Anterior cingulate cortex (tissue), 58 donors: ENCODE measurements at places on chromosomes 5 and 9.
A peak's percentile ranks its signal among the peaks of the same experiment; 100 is the strongest.

GRCh38 chr5:145947581-145947980, 11.2 kb downstream of the SH3RF2 start:
- no peak for DNase-seq

- no peak for DNase-seq
Measured at GRCh38 chr5:105504-106070, 13.6 kb downstream of the PLEKHG4B start.

DNA sequence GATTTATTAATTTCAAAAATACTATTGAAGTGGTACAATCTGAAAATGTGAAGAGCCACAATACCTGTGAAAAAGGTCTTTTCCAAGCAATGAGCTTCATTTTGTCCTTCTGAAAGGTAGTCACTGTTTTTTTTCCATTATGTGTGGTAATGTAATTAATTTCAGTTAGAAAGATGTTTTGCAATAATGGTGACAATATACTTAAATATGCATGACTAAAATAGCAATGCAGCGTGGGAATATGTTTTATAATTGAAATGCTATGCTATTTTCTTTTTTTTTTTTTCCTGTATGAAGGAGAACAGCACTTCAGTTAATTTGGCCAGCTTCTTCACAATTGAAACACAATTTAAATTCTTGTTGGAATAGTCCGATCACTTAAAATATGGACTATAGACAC, 41.9 kb downstream of the NPR3 start:
- DNase-seq, result no peak

DNA sequence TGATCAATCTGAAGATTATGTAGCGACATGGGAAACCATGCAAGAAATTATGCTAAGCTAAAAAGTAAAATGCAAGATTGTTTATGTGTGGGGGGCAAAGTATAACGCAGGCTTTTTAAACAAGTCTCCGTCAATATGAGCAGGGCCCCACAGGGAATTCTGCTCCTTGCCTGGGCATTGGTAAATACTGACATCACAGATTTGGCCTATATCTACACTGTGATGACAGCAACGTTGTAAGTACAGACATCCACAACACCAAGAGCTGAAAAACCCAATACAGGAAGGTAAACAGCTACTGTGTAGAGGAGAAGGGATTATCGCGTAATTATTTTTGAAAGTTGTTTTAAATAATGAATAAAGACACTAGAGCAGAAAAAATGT, 74.5 kb upstream of the SLC25A51 start:
- no peak for DNase-seq

DNA sequence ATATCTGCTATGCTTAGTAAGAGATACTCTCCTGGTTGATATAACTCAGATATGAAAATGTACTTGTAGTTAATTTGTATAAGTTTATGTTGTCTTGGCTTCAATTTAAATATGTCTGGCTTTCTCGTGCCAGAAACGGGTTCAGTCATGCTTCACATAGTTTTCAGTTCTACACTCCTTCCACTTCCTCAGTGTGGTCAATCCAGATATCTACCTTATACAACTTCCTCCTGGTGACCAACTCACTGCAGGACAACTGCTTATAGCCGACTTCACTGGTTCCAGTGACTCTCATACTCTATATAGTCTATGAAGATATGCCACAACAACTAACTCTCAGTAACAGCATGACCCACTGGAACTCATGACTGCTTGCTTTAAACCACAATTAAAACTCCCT, 690.4 kb downstream of the SLCO4C1 start:
- no peak for DNase-seq

- DNase-seq, result no peak
Measured at GRCh38 chr5:74328221-74328630, 312.3 kb downstream of the ENC1 start.

DNA sequence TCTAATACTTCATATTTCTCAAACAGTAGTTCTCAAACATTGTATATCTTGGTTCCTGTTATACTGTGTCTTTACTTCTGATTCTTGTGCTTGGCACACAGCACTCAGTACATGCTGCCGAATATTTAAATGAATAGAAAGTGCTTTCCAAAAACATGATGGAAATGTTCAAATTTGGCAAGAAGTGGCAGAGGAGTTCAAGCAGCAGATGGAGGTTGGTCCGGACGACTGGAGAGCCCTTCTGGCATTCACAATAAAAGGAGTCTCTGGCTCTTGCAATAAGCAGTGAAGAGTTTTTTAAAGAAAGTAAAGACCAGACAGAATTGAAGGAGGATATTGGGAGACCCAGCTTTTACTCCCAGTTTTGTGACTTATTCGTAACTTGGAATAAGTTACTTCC, 36.3 kb downstream of the TSTD2 start:
- no peak for DNase-seq

DNA sequence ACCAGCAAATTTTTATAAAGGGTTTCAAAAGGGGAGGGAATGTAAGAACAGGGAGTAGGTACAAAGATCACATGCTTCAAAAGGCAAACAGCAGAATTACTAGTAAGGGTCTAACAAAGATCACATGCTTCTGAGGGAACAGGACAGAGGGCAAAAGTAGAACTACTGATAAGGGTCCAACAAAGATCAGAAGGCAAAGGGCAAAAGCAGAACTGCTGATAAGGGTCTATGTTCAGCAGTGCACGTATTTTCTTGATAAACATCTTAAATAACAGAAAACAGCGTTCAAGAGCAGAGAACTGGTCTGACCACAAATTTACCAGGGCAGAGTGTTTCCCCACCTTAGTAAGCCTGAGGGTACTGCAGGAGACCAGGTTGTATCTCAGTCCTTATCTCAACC, 469.5 kb upstream of the PIK3R1 start:
- DNase-seq, result no peak

GRCh38 chr5:141349917-141350619, at the start of gene PCDHGB1:
Gene PCDHGB1 (plus strand): TSS chr5:141350099. CDS start chr5:141350261, 162 bp downstream.
- DNase-seq, result no peak

DNA sequence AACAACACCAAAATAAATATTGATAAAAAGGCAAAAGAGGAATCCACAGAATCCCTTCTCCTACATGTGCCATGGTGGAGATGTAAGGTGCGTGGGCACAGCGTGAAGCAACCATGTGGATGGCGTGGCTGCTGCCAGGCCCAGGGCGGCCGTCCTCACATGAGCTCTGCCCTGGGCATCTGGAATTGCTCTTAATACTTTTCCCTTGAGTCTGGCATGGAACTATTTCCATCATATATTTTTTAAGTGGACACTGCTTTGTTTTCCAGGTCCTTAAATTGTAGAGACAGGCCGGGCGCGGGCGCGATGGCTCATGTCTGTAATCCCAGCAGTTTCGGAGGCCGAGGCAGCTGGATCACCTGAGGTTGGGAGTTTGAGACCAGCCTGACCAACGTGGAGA, 349.3 kb downstream of the IRX1 start:
- no peak for DNase-seq

DNA sequence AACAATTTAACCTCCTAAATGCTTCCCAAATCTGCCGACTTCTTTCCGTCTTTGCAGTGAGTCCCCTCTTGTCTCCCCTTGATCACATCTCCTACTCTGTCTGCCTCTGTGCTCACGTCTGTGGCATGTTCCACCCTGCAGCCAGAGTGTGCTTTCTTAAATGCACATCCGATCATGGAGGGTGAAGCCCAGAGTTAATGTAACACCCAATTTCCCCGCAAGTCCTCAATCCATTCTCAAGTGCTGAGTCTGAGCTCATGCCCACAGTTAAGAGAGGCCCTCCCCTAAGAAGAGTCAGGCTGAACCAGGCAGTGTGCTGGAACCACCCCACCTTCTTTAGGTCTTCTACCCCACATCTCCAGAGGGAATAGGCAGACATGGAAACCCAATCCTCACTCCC, 164.8 kb downstream of the EPB41L4A start:
- no peak for DNase-seq

GRCh38 chr5:74183041-74183440, 457.5 kb downstream of the ENC1 start:
- no peak for DNase-seq

DNA sequence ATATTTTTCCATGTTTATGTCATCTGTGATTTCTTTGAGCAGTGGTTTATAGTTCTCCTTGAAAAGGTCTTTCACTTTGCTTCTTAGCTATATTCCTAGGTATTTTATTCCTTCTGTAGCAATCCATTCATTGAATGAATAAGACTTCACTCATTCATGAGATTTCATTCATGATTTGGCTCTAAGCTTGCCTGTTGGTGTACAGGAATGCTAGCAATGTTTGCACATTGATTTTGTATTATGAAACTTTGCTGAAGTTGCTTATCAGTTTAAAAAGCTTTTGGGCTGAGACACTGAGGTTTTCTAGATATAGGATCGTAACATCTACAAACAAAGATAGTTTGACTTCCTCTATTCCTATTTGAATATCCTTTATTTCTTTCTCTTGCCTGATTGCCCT, 15.9 kb downstream of the RLN2 start:
- no peak for DNase-seq

DNA sequence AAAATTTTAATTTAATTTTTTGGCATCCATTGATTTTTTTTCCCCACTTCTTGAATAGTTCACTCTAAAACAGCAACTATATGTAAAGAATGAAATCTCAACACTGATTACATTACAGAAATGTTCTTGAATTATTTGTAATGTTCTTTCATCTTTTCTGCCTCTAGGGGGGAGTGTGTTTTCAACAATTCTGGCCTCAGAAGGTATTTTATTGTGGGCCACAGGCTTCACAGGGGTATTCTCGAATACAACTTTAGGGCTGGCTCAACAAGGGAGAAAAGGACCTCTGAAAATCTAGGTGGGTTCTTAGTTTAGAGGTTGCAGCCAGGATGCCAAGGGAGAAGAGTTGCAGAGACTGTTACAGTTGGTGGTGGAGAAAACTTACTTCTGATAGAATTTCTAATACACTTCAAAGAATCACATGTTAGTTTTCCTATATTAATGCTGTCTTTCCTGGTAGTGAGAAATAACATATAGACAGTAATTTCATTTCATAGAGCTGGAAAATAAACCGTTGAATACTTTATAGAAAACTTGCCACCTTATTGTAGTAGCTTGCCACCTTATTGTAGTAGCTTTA, 3.6 kb upstream of the NPR3 start:
- no peak for DNase-seq

- no peak for DNase-seq
Measured at GRCh38 chr5:56147106-56147505, 86.0 kb downstream of the ANKRD55 start.

DNA sequence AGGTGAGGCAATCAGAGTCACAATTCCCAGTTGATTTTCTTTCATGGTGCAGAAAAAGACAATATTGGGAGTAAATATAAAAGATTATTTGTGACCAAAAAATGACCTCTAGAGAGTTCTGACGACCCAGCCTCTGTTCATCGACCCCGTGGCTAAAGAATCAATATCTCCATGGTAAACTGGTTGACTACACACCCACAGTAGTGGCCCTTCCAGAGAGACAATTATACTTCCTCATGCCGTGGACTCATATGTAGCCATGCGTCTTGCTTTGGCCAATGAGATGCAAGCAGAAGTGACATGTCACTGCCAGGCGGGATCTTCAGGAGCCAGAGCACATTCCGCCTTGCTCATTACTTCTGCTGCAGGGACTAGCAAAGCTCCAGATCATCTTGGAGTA, 163.3 kb upstream of the RAD23B start:
- DNase-seq, result no peak

DNA sequence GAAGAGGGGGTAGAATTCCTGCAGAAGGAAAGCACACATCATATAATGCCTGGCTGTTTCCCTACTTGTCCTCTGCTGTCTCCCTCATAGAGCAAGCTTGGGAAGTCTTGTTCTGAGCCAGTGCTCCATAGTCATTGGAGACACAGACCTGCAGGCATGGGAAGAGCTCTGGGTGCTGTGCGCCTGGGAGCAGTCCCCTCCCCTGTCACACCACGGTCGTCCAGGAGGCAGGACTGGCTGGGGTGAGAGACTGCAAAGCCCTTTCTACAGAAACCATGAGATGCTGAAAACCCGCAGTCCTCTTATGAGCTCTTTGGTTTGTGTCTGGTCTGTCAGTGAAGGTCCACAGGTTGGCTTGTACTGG, 64.6 kb downstream of the GPR21 start:
- DNase-seq, result no peak

DNA sequence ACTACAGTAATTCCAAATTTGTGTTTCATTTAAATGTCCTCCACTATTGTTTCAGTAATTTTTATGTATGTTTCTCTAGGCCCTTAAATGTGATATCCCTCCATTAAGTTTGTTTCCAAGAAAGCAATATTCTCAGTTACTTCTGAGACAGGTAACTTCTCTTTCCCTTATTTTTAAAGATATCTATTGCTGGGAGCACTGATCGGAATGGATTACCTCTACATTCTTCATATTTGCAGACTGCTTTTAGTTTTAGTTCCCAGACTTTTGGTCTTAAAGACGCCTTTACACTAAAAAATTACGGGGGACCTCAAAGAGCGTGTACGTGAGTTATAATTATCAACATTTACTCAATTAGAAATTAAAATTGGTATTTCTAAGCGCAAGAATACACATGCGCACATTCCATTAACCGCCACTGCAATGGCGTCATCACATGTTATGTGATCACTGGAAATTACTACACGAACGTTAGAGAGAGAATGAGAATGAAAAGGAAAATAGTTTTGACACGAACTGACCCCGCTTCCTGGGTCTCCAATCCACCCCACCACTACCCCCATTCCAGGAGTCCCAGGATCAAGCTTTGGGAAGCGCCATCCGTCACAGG, 519 bp upstream of the RAD50 start:
- no peak for DNase-seq

GRCh38 chr9:112012026-112012902, 115.7 kb downstream of the UGCG start:
- DNase-seq, result peak; percentile 59

GRCh38 chr5:36421256-36421655, 119.6 kb upstream of the RANBP3L start:
- no peak for DNase-seq

- DNase-seq, result no peak
Measured at GRCh38 chr9:111094958-111095357, 56.7 kb upstream of the LPAR1 start.

DNA sequence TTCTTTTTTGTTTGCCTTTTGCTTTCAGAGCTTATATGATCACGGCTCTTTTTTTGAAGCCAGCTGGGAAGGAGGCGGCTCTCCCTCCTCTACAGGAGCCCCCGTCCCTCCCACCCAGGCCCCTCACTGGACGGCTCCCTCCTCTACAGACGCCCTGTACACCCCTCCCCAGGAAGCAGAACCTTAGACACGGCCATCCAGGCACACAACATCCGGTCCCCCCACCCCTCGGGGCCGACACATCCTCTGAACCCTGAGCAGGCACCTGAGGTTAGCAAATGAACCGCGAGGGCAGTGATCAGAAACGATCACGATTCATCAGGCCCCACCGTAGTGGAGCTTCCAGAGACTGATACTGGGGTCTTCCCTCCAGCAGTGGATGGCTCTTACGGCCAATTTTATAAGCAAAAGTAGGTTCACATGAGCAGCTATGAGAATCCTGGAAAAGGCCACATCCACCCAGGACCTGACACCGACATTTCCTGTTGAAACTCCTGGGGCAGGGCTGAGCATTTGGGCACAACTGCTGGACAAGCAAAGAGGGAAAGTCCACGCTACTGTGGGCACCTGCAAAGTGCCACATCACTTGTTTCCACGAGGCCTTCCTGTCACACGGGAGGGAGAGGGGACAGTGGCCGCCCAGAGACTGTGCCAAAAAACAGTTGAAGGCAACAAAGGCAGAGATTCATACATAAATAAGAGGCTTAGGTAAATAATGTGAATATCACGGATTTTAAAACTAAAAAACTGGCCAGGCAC, 78.9 kb downstream of the SEMA4D start:
- no peak for DNase-seq

GRCh38 chr5:115543365-115544042, 1.1 kb downstream of the FEM1C start:
- DNase-seq, result no peak

GRCh38 chr5:79772651-79773050, 83.0 kb downstream of the CMYA5 start:
- DNase-seq, result no peak

GRCh38 chr5:133387091-133387490, 225.2 kb downstream of the FSTL4 start:
- DNase-seq, result no peak
